ENCODE measurements at places on chromosomes 6 and 20. TPM values are rescaled to one million over a fixed set of nuclear protein-coding genes. Genes with fewer than 3 reads are reported as not detected.

SDCBP2 gene
- 3.1 TPM for total RNA-seq

DNA sequence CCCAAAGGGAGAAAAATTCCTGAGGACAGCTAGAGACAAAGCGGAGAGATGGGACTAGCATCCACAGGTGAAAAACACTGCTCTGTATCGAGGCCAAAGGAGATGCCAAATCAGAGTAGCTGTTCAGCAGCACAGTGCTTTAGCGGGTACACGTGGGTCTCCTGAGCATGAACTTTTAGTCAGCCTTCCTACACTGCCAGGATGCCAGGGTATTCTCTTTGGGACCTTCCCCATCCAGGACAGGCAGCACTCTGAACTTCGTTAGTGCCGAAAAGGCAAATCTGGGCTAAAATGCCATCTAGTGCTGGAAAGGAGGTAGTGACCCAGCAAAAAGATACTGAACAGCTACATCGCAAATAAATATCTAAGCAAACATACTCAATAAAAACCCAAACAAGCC is 64.9 kb downstream of the C6orf58 start:
- no peak for DNase-seq

- DNase-seq = no peak
Measured at GRCh38 chr6:108627692-108628550, 67.2 kb downstream of the FOXO3 start.

- DNase-seq = no peak
Measured at GRCh38 chr20:52003415-52003814, 188.2 kb downstream of the ZFP64 start.

FOXA2 gene
- total RNA-seq = 0.60 TPM

DNA sequence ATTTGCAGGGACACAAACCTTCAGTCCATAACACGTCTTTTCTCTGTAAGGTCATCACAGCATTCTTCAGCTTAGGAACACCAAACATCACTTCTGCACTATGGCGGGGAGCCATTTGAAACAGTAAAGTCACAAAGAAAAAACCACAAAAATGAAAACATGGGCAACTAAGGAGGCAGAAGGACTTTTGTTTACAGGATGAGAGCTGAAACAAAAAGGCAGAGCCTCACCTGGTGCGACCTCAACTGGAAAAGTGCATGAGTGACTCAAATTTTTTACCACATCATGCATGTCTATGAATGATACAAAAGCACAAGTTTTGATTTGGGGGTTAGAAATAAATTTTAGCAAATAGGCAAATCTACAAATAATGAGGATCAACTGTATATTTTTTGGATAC is 68.2 kb upstream of the TNFAIP3 start:
- DNase-seq = no peak
